IPS-NIHi11 (cell line): ENCODE measurements at places on chromosomes 4 and X.

DNA sequence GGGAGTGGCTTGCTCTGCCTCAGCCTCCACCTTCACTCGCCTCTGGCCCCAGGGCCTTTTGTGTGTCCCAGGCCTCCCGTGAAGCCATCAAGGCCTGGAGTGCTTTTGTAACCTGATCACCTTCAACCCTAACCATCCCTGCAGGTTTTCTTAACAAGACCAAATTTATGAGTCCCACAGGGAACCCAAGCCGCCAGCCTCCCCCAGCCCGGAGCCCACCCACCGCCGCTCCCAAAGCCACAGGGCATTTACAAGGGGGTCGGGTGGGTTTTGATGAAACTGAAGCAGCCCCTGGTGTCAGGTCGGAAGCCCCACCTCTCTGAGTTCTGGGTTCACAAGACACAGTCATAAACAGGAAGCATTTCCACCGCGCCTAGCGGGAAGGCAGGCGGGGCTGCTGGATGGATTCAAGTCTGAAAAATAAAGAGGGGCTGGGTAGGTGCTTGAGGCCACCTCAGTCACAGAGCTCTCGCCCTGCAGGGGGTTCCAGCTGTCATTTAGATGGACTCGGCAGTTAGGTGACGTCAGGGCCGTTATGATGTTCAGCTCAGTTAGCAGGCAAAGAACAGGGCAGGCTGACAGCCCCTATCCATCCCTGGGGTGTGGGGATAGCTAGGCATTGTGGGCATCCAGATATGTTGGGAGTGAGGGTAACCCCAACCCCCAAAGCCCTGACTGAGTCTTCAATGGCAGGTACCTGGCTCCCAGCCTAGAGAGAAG lies 128.5 kb downstream of the BCOR start:
- DNase-seq: peak; percentile 53

GRCh38 chrX:32893751-32894150 lies 317.6 kb downstream of the DMD start:
- DNase-seq: no peak

- DNase-seq: no peak
Measured at GRCh38 chr4:110216129-110216528, 17.7 kb upstream of the ELOVL6 start.

DNA sequence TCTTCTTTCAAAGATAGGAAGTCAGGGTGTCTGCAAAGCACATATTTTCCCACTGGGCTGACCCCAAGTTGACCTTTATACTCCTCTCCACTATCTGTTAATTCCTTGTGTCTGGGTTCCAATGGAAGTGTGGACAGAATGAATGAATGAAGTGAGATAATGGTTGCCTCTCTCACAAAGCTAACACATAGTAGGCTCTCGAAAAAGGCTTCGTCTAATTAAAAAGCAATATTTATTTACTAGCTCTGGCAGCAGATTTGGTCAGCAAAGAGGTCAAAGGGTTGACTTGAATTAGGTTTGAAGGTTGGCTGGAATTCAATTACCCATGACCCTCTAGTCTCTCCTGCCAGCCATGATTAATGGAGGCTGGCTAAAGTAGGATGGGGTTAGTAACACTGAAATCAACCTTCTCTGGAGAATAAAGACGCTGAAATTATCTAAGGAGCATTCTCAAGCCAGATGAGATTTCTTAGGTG lies 280.3 kb upstream of the KLF3 start:
- DNase-seq: no peak

- DNase-seq: no peak
Measured at GRCh38 chr4:130530505-130530904, 1434.6 kb downstream of the C4orf33 start.

DNA sequence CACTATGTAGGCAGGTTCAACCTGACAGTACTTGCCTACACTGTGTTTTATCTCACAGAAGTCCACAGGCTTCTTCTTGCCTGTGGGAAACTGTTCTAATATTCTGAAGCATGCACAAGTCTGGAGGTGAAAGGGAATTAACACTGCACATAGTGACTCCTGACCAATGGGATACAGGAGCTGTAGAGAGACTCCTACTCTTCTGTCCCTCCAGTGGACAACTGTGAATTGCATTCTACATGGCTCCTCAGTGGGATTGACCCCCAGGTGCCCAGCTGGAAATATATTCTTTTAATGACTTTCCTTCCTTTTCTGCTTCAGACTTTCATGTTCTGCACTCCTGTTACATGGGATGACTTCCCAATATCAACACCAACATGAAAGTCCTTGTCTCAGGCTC lies 8.2 kb upstream of the YIPF6 start:
- peak; percentile 35 for DNase-seq

GRCh38 chrX:130658310-130658709 lies 244.7 kb downstream of the ENOX2 start:
- DNase-seq: no peak

GRCh38 chrX:86023811-86024210 lies 23.5 kb downstream of the CHM start:
- no peak for DNase-seq

DNA sequence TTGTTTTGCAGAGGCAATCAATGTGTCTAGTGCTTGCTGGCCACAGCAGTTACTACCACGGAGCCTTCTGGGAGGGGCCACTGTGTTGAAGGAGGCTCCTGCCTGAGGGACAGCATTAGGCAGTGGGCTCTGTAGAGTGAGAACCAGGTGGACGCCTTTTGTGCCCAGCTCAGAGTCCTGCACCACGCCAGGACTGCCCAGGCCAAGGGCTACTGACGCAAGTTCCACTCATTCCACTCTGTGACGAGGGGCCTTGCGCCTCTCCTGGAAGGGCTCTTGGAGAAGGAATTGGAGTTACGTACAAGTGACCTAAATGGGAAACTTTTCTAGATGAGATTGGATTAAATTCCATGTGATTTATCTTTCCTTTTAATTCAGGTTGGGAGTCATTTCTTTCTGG lies 102.8 kb upstream of the MAGEE2 start:
- DNase-seq: no peak

- no peak for DNase-seq
Measured at GRCh38 chrX:130197464-130197863, 25.7 kb downstream of the RAB33A start.

GRCh38 chrX:69238887-69239231 lies 73.6 kb upstream of the PJA1 start:
- no peak for DNase-seq
